ENCODE measurements at places on chromosomes 1 and 21. TPM values are rescaled to one million over a fixed set of nuclear protein-coding genes. Genes with fewer than 3 reads are reported as not detected.

The GPR89B gene
- 19.0 TPM for total RNA-seq

DNA sequence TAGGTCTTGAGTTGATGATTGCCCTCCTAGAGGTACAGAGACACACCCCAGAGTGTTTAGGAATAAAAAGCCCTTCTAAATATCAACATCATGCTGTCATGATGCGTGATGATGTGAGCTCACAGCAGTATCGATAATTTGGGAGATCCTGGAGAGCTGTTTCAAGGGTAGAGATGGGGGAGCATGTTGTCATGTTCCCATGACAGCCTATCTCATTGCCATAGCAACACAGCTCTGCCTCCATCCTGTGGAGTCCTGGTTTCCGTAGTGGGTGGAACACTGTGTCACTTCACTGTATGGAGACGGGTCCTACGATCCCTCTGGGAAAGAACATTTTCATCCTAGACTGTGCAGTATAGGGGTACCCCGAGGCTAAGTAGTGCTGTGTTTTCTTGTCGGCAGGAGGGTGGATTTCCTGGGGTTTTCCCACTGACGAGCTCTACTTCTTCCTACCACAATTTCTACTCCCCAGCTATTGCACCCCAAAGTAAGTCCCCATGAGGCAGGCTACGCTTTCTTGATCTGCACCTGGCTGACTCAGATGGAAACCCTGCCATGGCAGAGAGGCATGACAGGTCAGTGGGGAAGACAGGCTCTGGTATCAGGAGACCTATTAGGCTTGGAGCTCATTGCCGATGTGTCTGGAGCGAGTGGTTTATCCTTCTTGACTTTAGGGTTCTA lies 7.2 kb downstream of the KISS1 start:
- DNase-seq = no peak
- no peaks in the 10 kb centered on the region for H3K36me3 ChIP-seq
- peaks cover 66% of the 10 kb centered on the region for H3K27me3 ChIP-seq
- H3K4me3 ChIP-seq = no peak overlapping the region
- H3K4me1 ChIP-seq = peaks cover 5% of the 10 kb centered on the region
- H3K27ac ChIP-seq = no peak overlapping the region

GRCh38 chr1:68202239-68202832 lies 30.0 kb downstream of the WLS start:
- no peaks in the 10 kb centered on the region for H3K27me3 ChIP-seq
- H3K4me1 ChIP-seq = no peaks in the 10 kb centered on the region
- no peak for DNase-seq
- no peaks in the 10 kb centered on the region for H3K36me3 ChIP-seq

- peaks cover 23% of the 10 kb centered on the region for H3K36me3 ChIP-seq
- peaks cover 1% of the 10 kb centered on the region for H3K27me3 ChIP-seq
- peak overlapping the region; percentile 84 for H3K27ac ChIP-seq
- no peak for DNase-seq
Measured at GRCh38 chr21:32393677-32394001, 827 bp upstream of the URB1 start.

DNA sequence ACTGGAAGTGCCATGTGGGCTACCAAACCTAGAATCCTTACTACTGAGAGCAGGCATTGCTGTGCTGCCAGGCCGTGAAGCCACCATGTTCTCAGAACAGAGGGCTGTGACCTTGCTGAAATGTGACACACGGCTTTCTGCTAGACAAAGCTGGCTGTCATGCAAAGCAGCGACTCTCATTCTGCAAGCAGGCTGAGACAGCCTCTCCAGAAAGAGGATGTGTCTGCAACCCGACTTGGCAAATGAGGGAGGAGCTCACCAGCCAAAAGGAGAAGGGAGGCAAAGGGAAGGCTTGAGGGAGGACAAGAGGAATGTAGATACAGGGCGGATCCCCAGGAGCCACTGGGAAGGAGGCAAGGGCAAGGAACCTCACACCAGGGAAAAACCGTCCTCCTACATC lies 85.7 kb upstream of the KRTAP19-8 start:
- H3K27ac ChIP-seq = no peak overlapping the region
- no peak overlapping the region for H3K4me3 ChIP-seq
- no peaks in the 10 kb centered on the region for H3K4me1 ChIP-seq
- DNase-seq = no peak

DNA sequence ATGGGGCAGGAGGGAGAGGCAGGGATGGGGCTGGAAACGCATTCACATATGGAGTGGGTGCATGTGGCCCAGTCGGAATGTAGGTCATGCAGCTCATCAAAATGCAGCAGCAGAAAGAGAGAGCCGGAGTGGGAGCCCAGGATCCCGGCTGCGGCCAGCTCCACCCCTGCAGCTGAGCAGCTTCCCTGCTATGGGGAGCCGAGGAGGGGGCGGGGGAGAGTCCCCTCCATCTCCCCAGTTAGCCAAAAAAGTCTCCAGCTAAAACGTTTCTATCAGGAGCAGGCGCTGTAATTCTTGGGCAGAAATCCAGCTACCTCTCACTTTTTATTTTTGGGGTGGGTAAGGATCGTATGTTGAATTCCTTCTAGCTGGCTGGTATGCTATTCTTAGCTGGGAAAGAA lies 39.7 kb downstream of the MRPL37 start:
- H3K4me3 ChIP-seq = no peak overlapping the region
- H3K36me3 ChIP-seq = peaks cover 71% of the 10 kb centered on the region
- no peaks in the 10 kb centered on the region for H3K4me1 ChIP-seq
- no peak for DNase-seq
- no peaks in the 10 kb centered on the region for H3K27me3 ChIP-seq

- H3K4me1 ChIP-seq = peaks cover 2% of the 10 kb centered on the region
- H3K36me3 ChIP-seq = no peaks in the 10 kb centered on the region
Measured at GRCh38 chr1:224534731-224535130, 81.4 kb upstream of the CNIH3 start.

- H3K4me3 ChIP-seq = no peak overlapping the region
- H3K27me3 ChIP-seq = no peaks in the 10 kb centered on the region
- H3K36me3 ChIP-seq = no peaks in the 10 kb centered on the region
Measured at GRCh38 chr1:196178083-196178635, 430.1 kb downstream of the KCNT2 start.
